ENCODE measurements at places on chromosomes 4 and X.
A peak's percentile ranks its signal among the peaks of the same experiment; 100 is the strongest.

DNA sequence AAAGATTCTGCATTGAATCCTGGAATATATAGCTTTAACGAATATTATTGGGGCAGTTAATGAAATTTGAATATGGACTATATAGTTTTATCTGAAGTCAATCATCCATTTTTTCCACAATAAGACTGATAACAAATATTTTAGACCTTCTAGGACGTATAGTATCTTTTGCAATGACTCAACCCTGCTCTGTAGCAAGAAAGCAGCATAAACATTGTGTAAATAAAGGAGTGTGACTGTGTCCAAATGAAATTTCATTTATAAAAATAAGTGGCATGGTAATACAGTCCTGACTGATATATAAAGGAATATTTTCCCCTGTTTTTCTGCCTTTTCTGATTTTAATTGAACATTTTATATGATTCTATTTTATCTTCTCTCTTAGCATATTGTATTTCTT, 947.7 kb upstream of the SLIT2 start:
- no peak for DNase-seq

GRCh38 chr4:5224340-5224739, 173.1 kb downstream of the STK32B start:
- DNase-seq: no peak

- DNase-seq: peak; percentile 61
These were observed 1.5 kb upstream of the NR3C2 start for GRCh38 chr4:148443512-148444295.

GRCh38 chr4:42339935-42340406, 57.3 kb upstream of the SHISA3 start:
- no peak for DNase-seq

DNA sequence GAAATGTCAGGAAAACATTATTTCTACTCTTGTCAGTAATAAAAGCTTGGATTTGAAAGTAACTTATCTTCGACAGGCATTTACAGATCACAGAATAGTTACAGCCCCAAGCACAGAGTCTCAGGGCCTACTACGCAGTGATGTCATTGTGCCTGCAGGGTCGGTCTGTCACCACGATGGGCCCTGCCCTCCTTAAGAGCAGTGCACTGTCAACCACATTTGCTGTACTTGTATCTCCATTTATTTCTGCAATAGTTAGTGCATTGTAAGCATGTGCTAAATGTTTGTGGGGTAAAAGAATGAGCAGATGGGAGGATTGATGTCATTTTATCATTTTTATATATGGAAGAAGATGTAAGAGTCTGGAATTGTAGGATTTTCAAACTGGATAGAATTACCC, 13.6 kb upstream of the CCKAR start:
- DNase-seq: no peak

DNA sequence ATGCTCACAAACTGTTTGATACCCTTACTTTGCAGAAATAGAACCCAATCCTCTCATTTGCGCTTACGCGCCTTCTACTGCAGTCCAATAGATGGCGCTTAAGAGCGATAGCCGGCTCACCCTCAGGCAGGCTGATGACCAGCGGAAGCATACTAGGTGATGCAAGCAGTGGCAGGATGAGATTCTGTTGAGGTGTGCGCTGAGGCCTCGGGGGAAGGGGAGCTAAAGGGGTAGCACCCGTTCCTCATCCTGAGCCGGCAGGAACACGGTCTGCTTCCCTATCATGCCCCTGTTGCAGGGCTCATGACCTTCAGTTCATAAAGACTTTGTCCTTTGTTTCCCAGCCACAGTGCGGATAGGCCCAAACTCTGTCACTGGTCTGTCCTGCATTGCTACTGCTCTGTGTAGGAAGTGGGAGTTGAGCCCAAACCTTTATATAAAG, 628.9 kb downstream of the TLL1 start:
- peak; percentile 1 for DNase-seq

DNA sequence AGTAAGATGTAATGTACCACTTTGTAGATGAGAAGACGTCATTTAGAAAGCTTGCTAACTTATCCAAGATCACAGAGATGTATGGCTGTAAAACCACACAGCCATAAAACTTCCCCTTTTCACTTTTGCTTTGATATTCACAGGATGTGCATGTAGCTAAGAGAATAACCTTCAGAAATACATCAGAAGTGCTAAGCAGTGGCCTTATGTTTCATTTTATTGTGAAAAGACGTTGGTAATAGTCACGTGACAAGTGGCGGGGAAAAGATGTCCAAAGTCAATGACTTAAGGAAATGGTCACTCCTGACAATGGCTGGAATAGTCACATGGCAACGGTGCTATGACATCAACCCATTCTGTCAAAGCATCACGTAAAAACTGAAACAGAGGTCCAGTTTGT, 12.9 kb upstream of the WDR17 start:
- peak; percentile 8 for DNase-seq

GRCh38 chr4:67573193-67573592, 14.7 kb downstream of the STAP1 start:
- DNase-seq: no peak

Data from suppressor macrophage treated with lipopolysaccharide for 1 hour (primary cell).